ENCODE measurements at places on chromosomes 5 and 9.

GRCh38 chr5:76547242-76547890, 75.8 kb downstream of the F2RL2 start:
- DNase-seq, result no peak

GRCh38 chr9:22203371-22204138, 194.4 kb upstream of the CDKN2B start:
- DNase-seq, result no peak

DNA sequence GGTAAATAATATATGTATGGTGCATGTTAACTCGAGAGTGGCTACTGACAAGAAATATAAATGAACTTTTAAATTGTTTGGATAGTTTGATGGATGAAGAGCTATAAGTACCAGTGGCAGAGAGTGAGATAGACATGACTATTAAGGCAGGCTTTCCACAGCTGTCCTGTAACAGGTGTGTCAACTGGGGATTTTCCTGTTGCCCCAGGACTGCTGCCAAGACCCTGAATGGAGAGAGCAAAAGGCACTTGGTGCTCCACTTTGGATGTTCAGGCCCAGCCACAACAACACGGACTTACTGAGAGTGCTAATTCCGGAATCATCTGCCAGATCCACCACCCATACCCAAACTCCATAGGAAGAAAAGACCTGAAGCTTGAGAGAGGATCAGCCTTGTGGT, 215.1 kb downstream of the SEC61B start:
- DNase-seq, result no peak

- DNase-seq, result no peak
Observed at GRCh38 chr5:122705851-122706250, 69.0 kb upstream of the SNX2 start.

DNA sequence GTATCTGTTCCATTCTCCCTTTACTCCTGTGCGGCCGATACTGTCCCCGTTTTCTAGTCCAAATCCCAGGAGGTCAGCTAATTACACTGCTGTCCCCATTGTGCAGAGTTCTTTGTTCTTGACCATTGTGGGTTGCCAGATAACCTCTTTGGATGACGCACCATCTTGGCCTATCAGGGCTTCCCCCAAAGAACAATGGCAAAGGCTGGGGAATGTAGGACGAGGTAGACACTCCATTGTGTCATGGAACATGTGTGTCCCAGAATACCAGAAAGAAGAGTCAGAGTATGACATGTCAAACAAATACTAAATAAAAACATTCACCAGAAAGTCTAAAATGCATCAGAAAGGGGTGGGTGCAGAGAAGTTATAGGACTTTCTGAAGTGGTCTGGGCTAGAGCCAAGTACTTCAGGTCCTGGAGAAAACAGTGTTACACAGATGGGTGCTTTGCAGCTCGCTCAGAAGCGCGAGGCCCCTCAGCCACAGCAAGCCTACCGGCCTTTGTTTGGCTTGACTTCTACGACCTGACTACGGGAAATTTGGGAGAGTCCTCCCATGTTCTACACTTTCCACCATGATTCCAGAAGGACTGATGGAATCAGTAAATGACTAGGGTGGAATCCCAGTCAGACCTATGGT, 83.2 kb upstream of the SSBP2 start:
- no peak for DNase-seq

DNA sequence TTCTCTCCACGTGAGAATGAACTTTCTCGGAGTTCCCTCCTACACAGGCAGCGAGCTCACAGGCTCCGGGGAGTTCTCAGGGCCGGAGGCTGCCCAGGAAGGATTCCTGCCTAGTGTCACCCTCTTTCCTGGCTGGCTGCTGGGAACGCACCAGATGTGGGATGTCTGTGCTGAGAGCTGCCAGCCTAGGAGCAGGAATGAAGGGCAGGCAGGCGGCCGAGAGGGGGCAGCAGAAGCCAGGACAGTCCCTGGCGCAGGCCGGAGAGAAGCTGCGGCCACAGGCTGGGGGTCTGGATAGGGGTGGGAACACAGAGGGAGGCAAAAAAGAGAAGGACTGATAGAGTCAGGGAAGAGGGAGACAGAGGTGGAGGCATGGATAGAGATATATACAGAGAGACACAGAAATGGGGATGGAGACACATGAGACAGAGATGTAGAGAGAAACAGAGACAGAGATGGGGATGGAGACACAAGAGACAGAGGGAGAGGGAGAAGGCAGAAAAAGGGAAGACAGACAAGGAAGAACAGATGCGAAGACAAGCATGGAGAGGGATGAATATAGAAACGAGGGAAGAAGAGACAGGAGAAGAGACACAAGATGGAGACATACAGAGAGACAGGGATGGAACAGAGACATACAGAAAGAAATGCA, 25.3 kb upstream of the ENHO start:
- peak; percentile 53 for DNase-seq

DNA sequence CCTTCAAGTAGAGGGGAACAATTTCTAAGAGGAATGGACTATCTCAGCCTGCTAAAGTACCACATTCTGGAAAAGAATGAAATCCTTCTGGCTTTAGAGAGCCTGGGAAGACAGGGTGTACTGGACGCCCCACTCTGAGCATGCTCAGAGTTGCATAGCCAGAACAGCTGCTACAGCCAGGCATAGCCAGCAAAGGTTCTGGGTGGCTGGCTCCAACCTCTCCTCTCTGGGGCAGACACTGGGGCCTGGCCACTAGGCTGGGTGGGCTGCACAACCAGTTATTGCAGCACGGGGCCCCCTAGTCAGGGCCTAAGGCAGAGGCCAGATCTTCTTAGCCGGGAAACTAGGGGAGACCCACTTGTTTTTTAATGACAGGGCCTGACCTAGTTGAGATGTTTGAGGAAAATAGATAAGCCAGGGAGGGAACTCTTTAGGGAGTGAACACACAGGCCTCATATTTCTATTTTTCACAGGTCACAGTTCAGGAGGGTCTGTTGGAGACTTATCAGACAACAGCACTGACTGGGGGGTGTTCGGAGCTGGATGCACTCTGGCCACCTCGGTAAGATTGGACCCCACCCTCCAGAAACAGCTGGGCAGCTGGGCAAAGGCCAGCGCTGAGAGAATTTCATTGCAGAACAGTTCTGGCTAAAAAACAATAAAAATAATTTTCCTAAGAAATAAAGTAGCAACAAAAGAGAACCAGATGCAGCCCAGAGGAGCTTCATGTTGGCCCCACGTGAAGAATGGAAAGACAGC, 142.9 kb downstream of the LPAR1 start:
- DNase-seq, result no peak

All from HTR-8/SVneo (cell line).